ENCODE measurements at places on chromosomes 11 and 22. TPM values are rescaled to one million over a fixed set of nuclear protein-coding genes. Genes with fewer than 3 reads are reported as not detected.

- H3K27ac ChIP-seq = no peak overlapping the region
- no peaks in the 10 kb centered on the region for H3K36me3 ChIP-seq
- H3K4me3 ChIP-seq = no peak overlapping the region
- H3K27me3 ChIP-seq = no peaks in the 10 kb centered on the region
- DNase-seq = no peak
Observed at GRCh38 chr11:11349870-11350337, 3.1 kb downstream of the CSNK2A3 start.

DNA sequence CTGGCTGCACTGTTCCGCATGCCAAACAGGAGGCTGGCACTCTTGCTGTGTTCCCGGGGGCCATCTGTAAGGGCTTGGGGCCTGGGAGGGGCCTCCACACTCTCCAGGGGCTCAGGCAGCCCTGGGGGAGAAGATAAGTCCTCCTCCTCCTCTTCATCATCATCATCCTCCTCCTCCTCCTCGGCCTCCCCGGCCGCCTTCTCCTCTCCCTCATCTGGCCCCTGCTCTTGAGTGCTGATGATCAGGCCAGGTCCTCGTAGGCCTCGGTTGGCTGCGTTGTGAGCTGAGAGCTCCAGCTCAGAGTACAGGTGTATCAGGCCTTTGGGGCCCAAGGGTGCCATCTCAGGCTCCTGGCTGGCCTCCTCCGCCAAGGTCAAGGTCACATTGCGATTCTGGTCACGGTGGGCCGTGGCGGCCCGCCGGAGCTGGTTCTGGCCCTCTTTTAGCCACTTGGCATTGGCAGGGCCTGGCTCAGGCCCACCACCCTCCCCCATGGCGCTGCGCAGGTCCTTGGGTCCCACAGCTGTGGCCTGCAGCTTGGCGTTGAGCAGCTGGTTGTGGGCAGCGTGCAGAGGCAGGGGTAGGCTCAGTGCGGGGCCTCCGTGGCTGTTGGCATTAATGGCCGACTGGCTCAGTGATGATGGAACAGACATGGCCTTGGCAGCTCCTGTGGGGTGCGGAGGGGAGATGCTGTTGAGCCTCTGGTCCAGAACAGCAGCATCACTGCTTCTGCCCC is 8.0 kb downstream of the APBB1 start:
- no peaks in the 10 kb centered on the region for H3K4me1 ChIP-seq
- H3K36me3 ChIP-seq = peaks cover 2% of the 10 kb centered on the region
- no peak overlapping the region for H3K4me3 ChIP-seq

DNA sequence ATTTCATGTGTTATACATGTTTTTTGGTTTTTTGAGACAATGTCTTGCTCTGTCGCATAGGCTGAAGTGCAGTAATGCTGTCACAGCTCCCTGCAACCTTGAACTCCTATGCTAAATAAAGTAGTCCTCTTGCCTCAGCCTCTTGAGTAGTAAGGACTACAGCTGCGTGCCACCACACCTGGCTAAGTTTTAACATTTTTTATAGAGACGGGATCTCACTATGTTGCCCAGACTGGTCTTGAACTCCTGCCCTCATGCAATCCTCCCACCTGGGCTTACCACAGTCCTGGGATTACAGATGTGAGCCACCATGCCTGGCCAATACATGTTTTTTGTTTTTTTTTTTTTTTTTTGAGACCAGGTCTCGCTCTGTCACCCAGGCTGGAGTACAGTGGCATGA is 33.9 kb downstream of the SWAP70 start:
- no peak overlapping the region for H3K4me3 ChIP-seq
- H3K27ac ChIP-seq = no peak overlapping the region
- H3K27me3 ChIP-seq = no peaks in the 10 kb centered on the region
- no peak for DNase-seq
- peaks cover 3% of the 10 kb centered on the region for H3K36me3 ChIP-seq

- H3K4me1 ChIP-seq = no peaks in the 10 kb centered on the region
- no peak overlapping the region for H3K27ac ChIP-seq
- DNase-seq = no peak
- no peaks in the 10 kb centered on the region for H3K27me3 ChIP-seq
Observed at GRCh38 chr11:84747871-84748270, 879.3 kb downstream of the DLG2 start.

DNA sequence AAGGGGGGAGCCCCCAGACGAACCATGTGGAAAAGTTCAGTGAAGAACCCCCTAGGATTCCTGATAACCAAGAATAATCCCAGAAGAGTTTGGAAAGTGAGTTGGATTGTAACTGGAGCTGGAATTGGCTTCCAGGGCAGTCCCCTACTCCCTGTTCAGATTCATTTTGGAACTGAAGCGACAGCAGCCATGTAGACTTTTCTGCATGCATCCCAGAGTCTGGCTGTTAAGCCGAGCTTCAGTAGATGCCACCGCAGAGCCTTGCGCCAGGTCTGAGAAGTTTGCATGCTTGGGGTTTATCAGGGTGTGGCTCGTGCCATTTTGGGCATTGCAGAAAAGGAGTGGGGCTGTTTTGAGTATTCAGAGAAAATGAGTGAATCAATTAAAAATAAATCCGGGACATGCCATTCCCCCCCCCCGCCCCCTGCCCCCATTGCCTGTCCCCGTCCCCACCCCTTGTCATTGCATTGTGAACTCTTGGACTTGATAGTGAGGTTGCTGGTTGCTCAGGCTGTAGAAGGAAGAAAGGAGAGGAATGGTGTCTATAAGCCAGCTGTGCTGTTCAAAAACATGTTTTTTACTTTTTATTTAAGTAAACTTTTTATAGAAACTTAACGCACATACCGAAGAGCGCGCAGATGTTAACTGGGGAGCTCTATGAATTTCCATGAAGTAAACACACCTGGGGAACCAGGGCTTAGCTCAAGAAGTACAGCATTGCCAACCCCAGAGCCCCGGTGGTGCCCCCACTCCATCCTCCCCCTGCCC is 71.2 kb downstream of the LDLRAD3 start:
- H3K36me3 ChIP-seq = no peaks in the 10 kb centered on the region
- DNase-seq = no peak
- H3K4me3 ChIP-seq = no peak overlapping the region

GRCh38 chr22:41021061-41021612 is 70.0 kb downstream of the RBX1 start:
- H3K27ac ChIP-seq = no peak overlapping the region
- no peaks in the 10 kb centered on the region for H3K27me3 ChIP-seq
- H3K4me3 ChIP-seq = peak overlapping the region; percentile 82
- DNase-seq = peak; percentile 53
- H3K4me1 ChIP-seq = no peaks in the 10 kb centered on the region

DNA sequence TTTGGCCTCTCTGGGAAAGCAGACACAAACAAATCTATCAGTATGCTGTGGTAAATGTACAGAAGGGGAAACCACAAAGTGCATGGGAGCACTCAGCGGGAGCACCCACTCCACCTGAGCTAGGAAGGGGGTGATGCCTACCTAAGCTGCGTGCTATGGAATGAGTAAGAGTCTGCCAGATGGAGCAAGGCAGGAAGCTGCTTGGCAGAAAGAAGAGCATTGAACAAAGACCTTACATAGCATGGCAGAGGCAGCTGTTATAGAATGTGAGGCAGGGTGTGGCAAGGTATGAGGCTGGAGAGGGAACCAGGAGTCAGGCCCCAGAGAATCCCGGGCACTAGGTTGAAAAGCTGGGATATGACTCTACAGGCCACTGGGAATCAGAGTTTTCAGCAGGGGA is 13.8 kb upstream of the MTFP1 start:
- no peak for DNase-seq
- no peak overlapping the region for H3K4me3 ChIP-seq
- no peaks in the 10 kb centered on the region for H3K27me3 ChIP-seq
- H3K27ac ChIP-seq = no peak overlapping the region
- H3K4me1 ChIP-seq = no peaks in the 10 kb centered on the region

- no peak for DNase-seq
- H3K27ac ChIP-seq = no peak overlapping the region
Observed at GRCh38 chr11:34514597-34514996, 1.0 kb upstream of the ELF5 start.

DNA sequence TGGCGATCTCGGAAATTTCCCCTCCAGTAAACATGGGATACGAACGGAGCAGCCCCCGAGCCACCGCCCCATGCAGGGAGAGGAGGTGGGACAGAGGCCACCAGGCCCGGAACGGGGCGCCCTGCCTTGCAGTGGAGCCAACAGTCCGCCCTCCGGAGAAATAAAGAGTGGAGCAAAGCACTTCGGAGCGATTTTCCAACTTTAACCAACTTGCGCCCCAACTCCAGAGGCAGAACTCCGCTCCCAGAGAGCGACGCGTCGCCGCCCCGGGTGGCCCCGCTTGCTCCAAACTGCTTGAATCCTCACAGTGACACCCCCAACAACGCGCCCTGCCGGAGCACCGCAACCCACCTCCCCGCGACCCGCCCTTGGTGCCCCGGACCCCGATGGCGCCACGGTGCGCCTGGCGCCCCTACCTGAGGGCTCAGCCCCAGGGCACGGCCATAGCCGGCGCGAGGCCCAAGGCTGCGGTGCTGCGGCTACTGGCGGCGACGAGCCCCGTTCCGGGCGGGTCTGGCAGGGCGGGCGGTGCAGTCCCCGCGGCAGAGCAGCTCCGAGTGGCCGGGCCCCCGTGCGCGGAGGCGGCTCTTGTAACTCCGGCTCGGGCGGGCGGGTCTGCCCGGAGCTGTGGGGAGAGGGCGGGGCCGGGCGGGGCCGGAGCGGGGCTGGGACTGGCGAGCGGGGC is at the start of gene AHNAK:
TSS of gene AHNAK (minus strand) at position 563 of the 685 bp plus-strand sequence. CDS start 10,708 bp downstream, outside the sequence.
- H3K36me3 ChIP-seq = no peaks in the 10 kb centered on the region
- H3K4me3 ChIP-seq = peak within 1 kb of the TSS; percentile 86
- peak within 1 kb of the TSS; percentile 98 for H3K27ac ChIP-seq
- DNase-seq = peak; percentile 93
- no peaks in the 10 kb centered on the region for H3K27me3 ChIP-seq

DNA sequence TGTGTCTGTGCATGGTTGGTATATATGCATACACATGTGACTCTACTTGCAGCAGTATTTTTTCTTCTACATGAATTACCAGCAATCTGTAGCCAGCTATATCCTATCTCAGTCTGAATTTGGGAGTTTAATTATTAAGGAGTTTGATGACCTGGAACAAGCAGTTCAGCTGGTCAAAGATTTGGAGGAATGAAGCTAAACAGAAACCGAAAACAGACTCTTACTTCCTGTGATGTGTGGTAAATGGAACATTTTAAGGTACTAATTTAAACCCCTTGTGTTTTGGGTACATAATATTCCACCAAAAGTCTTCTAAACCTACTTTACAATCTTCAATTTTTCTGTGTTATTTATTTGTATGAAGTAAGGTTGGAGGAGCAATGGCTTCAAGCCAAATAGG is 124.4 kb upstream of the PGR start:
- no peaks in the 10 kb centered on the region for H3K36me3 ChIP-seq
- DNase-seq = no peak
- H3K4me1 ChIP-seq = peaks cover 3% of the 10 kb centered on the region
- H3K4me3 ChIP-seq = no peak overlapping the region
- no peaks in the 10 kb centered on the region for H3K27me3 ChIP-seq
- no peak overlapping the region for H3K27ac ChIP-seq

DNA sequence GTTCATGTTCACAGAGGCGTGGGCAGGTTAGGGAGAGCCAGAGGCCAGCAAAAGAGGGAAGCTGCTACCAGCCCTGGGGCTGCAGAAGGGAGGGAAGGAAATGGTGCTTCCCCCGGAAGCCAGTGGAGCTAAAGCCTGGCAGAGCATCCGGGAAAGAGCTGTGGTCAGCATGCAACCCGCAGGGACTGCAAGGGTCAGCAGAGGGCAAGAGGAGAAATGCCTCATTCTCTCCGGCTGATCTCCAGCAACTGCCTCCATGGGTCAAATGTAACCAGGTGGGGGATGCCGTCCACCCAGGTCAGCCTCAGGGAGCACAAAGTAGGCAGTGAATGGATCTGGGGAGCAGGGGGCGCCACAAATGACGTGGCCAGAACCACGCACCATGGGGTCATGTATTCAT is 36.9 kb upstream of the PRR5 start:
- H3K4me1 ChIP-seq = no peaks in the 10 kb centered on the region
- DNase-seq = peak; percentile 85
- no peak overlapping the region for H3K27ac ChIP-seq
- H3K4me3 ChIP-seq = no peak overlapping the region
- H3K27me3 ChIP-seq = no peaks in the 10 kb centered on the region
- H3K36me3 ChIP-seq = no peaks in the 10 kb centered on the region

DNA sequence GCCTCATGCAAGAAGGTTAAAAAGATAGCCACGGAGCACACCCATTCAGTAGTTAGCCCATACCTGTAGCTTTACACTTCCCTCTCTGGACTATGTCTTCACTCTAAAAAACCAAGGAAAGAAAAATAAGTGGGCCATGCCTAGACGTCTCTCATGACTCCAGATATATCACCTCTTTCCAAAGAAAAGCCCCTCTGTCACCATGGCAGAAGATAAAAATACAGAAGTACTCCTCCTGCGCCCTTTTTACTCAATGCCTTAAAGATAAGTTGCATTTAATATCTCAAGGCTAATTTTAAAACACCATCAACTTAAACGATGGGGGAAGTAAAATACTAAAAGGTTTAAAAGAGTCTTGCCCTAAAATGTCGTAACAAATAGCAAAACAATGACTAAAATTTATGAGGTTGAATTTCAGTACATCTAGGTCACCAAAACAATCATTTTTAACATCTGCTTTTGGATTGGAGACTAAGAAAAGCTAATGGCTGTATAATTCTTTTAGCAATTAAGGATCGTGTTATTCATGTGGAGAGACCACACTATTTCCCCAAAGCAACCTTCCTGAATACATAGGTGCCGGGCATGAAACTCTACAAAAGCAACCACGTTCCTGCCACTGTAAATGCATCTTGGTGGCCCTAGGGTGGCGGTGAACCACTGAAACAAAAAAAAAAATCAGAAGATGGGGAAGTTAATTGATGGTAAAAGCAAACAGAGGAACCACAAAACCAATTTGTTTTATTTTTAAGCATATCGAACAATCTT is 46.0 kb downstream of the CELF1 start:
- no peak overlapping the region for H3K4me3 ChIP-seq
- no peak for DNase-seq
- peaks cover 9% of the 10 kb centered on the region for H3K4me1 ChIP-seq
- H3K36me3 ChIP-seq = no peaks in the 10 kb centered on the region

DNA sequence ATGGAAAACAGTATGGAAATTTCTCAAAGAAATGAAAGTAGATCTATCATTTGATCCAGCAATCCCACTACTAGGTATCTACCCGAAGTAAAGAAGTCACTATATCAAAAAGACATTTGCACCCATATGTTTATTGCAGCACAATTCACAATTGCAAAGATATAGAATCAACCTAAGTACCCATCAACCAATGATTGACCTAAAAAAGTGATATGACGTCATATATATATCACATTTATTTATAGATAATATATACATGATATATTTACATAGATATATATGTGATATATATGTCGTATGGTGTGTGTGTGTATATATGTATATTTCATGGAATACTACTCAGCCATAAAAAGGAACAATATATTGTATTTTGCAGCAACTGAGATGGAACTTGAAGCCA is 188.3 kb upstream of the ARHGAP42 start:
- no peak overlapping the region for H3K4me3 ChIP-seq
- H3K27ac ChIP-seq = no peak overlapping the region
- H3K36me3 ChIP-seq = no peaks in the 10 kb centered on the region
- H3K27me3 ChIP-seq = no peaks in the 10 kb centered on the region
- DNase-seq = no peak

GRCh38 chr11:10688401-10688800 is 5.2 kb downstream of the IRAG1 start:
- no peak overlapping the region for H3K27ac ChIP-seq
- no peaks in the 10 kb centered on the region for H3K27me3 ChIP-seq
- H3K36me3 ChIP-seq = no peaks in the 10 kb centered on the region
- peak overlapping the region; percentile 61 for H3K4me3 ChIP-seq

The SPON1 gene
- total RNA-seq = 79.2 TPM

The BIK gene
- not detected for total RNA-seq

The MOGAT2 gene
- total RNA-seq = not detected

The CCDC73 gene
- not detected for total RNA-seq

The NLRP10 gene
- total RNA-seq = not detected

The GGA1 gene
- 62.7 TPM for total RNA-seq

The MYEOV gene
- not detected for total RNA-seq

The MPPED2 gene
- 20.4 TPM for total RNA-seq

The KCNE3 gene
- 3.8 TPM for total RNA-seq
